ENCODE measurements at places on chromosomes 6 and 20. TPM values are rescaled to one million over a fixed set of nuclear protein-coding genes. Genes with fewer than 3 reads are reported as not detected.

GRCh38 chr6:30562470-30563425, 5.7 kb downstream of the PRR3 start:
- no peak for DNase-seq

DNA sequence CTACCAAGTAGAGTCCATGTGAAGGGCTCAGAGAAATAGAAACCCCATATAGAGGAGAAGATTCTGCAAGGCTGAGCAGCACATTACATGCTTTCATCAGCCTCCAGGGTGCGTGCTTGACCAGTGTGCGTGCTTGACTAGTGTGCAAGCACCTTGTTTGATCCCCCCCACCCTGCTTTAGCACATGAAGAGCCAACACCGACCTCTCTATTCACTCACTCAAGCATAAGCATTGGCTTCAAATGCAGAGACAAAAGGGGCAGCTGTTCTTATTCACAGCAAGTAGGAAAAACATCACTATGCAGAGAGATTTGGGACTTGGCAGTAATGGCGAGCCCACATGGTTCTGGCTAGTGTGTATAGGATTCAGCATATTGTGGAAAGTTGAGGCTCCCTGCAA, 278.7 kb upstream of the RNF217 start:
- DNase-seq: no peak

GRCh38 chr6:82088978-82089771, 158.4 kb downstream of the IBTK start:
- no peak for DNase-seq

DNA sequence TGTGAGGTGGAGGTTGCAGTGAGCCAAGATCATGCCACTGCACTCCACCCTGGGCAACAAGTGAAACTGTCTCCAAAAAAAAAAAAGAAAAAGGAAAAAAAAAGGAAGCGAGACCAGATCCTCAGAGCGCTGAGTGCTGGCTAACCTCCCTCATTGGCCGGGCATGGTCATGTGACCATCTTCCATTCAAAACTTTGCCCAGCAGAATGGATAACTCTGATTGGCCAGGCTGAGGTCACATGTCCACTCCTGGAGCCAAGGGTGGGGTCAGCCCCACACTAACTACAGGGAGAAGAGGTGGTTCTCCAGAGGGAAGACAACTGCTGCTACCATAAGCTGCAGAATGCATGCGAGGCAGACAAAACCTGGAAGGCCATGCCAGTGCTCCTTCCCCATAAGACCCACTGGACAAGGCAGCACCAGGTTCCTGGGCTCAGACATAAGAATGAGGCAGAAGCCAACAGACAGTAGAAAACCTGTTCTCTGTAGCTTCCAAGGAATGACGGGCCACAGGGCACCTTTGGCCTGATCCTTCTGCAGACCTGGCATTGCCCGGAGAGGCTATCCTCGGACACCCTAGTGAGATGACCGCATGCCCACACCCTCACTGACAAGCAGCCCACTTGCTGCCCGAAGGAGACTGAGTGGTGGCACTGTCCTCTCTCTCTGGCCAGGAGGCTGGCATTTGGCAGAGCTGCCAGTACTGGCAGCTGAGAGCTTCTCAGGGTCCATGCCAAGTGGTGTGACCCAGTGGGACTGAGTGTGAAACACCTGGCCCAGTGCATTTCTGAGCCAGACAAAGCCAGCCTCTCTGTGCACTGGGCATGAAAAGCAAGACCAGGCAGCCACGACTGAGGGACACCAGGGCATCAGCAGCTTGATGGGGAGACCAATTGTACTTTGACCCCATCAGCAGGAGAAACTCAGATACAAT, 311.9 kb upstream of the SULF2 start:
- no peak for DNase-seq

- DNase-seq: no peak
Observed at GRCh38 chr6:169469028-169469427, 215.4 kb upstream of the THBS2 start.

DNA sequence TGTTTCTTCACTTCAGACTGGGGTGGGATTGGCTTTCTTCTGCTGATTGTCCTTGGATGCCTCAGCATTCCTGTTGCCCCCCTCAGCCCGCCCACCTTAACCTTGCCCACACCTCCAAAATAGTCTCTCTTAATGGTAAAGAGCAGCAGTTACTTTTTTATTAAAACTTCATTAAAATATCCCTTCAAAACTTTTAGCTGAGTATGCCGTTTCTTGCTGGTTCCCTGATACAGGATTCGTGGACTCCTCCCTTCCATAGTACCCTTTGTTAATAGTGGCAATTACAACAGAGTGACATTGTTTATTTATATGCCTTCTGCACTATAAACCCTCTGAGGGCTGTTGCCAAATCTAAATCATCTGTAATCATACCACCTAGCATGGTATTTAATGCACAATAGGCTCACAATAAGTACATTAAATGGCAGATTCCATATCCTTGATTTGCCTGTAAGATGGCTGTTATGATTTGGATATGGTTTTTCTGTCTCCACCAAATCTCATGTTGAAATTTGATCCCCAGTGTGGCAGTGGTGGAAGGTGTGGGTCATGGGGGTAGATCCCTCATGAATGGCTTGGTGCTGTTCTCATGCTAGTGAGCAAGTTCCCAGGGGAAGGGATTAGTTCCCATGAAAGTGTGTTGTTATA, 3.5 kb upstream of the MOCS1 start:
- DNase-seq: no peak

DNA sequence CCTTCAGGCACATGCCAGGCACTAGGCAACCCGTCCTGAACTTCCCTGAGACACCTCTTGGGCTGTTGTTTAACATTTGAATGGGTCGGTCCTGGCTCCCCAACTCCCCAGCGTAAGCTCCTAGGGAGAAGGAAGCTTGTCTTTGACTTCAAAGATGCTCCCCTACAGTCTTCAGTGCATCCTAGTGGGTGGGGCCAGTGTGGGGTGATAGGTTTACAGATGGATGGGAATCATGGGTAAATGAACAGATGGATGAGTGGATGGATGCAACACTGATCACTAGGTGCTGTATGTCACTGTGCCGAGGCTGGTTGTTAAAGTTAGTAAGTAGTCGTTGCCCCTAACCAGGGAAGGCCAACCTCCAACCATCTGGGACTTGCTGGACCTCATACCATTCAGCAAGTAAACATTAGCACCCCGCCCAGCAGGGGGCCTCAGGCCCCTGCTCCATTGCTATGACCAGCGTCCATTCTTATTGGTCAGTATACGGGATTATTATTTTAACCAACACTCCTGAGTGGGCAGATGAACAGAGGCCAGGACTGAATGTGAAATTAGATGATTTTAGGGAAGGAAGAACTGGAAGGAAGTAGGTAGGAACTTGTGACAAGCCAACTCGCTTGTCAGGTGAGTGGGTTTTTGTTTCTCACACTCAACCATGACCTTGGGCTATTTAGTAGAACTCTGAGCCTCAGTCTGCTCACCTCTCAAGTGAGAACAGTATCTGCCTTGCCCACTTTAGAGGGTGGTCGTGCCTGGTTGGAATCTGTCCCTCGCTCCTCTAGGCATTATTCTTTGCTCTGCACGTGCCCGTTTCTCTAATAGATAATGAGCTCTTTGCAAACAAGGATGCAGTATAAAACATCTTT, 82.9 kb upstream of the FOXP4 start:
- peak; percentile 81 for DNase-seq

DNA sequence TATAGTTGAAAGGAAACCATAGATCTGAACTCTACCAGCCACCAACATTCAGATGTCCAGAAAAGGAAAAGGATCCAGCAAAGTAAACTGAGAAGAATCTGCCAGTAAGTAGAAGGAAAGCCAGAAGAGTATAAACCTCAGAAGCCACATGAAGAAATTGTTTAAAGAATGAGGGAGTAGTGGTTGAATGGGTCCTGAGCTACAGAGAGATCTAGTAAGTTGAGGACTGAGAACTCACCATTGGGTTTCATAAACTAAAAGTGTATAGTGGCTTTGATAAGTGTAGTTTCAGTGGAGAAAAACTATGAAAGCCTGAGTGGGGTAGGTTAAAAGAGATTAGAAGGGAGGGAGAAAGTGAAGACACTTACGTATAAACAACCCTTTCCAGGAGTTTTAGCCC, 32.0 kb upstream of the SUMO4 start:
- DNase-seq: no peak

- DNase-seq: peak; percentile 89
Observed at GRCh38 chr6:30882759-30883684, 1.3 kb upstream of the DDR1 start.

- no peak for DNase-seq
Observed at GRCh38 chr20:44135012-44135412, 52.0 kb downstream of the JPH2 start.

DNA sequence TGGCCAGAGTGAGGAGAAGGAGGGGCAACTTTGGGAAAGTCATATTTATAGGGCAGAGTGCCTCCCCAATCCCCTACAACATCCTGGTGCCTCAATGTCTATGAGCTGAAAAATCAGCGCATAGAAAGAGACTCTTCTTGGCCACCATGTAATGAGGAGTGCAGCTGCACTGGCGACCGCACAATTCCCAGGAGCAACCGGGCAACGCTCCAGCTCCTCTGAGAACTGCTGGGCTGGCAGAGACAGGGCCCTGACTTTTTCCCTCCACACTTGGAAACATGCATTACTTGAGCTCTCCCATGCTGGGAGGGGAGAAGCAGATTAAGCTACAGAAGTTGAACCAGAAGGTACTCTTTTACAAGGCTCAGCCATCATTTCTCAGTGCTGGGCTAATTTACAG, 31.4 kb upstream of the MARCKS start:
- DNase-seq: no peak

DNA sequence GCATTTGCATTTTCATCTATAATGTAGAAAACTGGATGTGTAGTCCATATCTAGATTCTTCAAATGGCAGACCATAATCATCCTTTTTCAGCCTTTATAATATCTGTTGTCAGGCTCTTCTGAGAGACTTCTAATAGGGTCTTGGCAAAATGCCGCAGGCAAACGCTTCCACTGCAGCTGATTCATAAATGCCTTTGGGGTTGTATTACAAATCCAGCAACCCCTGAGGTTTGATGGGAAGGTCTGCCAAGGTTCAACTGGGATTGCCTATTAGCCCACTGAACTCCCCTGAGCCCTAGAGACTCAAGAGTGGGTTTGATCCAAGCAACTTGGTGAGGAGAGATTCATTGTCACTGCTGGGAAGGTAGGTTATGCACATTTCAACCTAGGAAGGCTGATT, 365.2 kb upstream of the POU3F2 start:
- no peak for DNase-seq

GRCh38 chr6:65566117-65566516, 140.9 kb downstream of the EYS start:
- no peak for DNase-seq

GRCh38 chr6:37700620-37700973, 2.9 kb upstream of the MDGA1 start:
- no peak for DNase-seq

- DNase-seq: peak; percentile 71
Observed at GRCh38 chr6:161273274-161273751, 548 bp downstream of the AGPAT4 start.

- no peak for DNase-seq
Observed at GRCh38 chr20:61784801-61785566, 280.7 kb downstream of the TAF4 start.

DNA sequence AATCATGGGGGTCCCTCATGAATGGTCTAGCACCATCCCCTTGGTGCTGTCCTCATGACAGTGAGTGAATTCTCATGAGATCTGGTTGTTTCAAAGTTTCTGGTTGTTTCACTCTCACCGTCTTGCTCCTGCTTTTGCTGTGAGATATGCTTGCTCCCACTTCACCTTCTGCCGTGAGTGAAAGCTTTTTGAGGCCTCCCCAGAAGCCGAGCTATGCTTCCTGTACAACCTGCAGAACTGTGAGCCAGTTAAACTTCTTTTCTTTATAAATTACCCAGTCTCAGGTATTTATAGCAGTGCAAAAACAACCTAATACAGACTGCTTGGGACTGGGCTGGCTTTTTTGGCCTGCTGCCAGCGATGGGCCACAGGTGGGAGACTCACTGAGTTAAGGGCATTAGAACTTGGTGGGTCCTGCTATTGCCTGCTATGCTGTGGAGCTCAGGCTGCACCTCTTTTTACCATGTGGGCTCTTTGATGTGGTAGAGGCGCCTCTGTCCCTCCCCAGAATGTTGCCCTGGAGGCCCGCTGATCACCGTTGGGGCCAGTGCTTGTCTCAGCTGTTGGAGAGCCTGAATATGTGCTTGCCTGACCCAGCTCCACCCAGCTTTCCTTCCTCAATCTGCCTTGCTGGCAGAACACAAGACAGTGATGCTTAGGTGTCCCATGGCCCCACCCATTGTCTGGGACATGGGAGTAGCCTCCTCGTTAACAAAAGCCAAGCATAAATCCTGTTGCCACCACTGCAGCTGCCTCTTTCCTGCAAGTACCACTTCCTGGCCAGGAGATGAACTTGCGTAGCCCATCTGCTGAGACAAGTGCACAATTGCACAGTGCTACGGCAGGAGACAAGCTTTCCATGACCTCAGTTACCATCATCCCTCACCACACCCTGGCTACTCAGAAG, 47.1 kb downstream of the IGF2R start:
- no peak for DNase-seq

DNA sequence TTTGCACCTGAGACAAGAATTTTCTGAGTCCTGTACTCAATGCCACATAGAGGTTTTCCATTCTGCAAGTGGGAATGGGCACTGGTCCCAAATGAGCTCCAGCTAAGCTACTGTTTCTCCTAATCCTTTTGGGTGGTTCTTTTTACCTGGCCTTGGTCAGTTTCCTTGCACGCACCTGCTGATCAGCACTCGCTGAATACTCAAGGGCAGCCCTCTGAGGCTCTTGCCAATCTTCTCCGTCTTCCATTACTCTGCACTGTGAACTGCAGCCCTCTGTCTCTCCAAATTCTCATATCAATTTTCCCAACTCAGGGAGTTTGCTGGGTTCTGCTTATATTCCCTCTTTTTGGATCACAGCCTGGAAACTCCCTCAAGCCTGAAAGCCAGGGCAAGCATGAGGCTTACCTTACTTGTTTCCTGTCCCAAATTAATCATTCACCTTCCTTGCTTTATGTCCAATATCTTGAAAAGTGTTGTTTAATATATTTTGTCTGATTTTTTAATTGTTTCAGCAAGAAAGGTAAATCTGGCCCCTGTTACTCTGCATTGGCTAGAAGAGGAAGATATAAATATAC, 138.0 kb upstream of the TBX18 start:
- no peak for DNase-seq

DNA sequence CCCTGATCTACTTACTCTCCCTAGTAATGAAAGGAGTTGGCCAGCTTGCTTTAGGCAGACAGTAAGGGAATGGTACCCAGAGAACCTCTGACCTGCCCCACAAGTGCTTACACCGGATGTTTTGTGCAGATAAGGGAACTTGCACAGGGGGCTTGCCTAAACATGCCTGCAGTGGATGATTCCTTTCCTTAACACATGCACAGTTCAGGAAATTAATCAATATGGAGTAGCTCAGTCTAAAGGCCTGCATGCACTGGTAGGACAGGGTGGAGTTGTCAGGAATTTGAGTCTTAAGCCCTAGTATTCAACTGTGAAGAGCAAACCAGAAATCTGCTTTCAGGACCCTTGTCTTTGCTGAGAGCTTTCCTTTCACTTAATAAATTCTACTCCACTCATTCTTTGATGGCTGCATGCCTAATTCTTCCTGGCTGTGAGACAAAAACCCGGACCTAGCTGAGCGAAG, 3.9 kb upstream of the TRIM38 start:
- no peak for DNase-seq

HLA-DQA1 gene
- polyA plus RNA-seq: 29.6 TPM

LEMD2 gene
- 36.4 TPM for polyA plus RNA-seq

PLN gene
- 22.7 TPM for polyA plus RNA-seq

CLPSL1 gene
- polyA plus RNA-seq: not detected

DNAH8 gene
- polyA plus RNA-seq: not detected

MYLK4 gene
- 1.1 TPM for polyA plus RNA-seq

Measured in kidney (tissue), 22 donors.